ENCODE measurements at places on chromosomes 4 and X.

GRCh38 chr4:56655627-56656345, 25.3 kb downstream of the HOPX start:
- peak; percentile 6 for DNase-seq

DNA sequence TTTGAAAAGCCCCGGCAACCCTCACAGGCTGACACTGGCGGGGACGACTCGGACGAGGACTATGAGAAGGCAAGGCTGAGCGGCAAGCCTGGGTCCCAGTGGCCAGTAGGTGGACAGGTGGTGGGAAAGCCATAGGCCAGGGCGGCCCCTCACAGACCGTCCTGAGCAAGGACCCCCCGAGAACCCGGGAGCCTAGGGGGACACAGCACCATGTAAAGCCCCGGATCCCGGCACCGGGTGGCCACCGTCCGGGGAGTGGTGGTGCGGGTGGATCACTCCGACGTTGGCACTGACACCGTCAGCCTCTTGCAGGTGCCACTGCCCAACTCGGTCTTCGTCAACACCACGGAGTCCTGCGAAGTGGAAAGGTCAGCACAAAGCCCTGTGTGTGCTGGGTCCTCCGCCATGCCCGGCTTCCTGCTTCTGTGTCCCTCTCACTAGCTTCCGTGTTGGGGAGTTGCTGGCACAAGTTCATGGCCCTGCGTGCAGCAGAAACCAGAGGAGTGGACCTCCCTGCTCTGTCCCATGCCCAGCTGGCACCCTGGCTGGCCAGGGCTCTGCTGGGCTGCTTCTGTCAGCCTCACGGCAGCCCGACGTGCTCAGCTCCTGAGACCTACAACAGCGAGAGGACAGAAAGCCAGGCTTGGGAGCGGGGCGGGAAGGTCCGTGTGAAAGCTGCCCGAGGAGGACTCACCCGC, 11.9 kb upstream of the ADD1 start:
- DNase-seq: no peak

- DNase-seq: no peak
Observed at GRCh38 chr4:140044337-140044902, 109.6 kb downstream of the MAML3 start.

DNA sequence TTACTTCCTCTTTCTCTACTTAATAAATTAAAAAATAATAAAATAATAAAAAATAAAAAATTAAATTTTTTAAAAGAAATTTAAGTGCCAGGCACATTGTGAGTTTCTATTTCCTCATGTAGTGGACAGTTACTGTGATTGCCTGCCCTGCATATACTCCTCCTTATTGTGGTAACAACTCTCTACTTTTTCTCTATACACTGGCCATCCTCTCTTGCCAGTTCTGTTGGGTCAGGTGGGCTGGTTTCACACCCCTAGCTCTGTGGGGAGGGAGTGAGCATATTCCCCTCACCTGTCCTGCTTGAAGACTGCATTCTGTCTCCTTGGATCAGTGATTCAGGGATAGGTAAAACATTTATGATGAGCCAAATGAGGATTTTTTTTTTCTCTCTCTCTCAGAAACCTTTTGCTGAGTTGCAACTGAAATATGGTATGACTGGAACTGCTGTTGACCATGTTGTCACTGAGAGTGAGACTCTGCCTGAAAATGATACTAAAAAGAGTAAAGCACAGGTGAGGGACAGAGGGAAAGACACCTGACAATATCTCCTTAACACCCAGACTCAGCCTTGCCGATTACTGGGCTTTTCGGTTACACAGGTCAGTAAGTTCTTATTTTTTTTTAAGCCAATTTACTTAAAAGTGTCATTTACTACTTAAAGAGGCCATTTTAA, 37.2 kb downstream of the CXXC4 start:
- no peak for DNase-seq

GRCh38 chrX:109372716-109373115, 109.2 kb downstream of the GUCY2F start:
- DNase-seq: no peak

- DNase-seq: no peak
Observed at GRCh38 chr4:827209-828081, 1.5 kb upstream of the CPLX1 start.

DNA sequence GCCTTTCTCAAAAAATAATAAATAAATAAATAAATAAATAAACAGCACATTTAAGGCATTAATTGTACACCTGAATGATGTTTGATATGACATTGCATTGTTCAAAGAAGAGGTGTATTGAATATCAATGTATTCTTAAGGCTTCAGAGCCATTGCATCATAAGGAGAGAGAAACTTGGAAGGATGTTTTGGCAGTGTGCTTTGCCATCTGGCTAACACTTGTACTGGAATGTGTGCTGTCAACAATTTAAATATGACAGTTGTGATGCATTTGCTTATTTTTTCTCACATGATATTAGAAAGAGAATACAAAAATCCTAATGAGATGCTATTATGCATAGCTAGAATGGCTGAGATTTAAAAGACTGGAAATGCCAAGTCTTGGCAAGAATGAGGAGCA, 67.8 kb downstream of the FAM133A start:
- DNase-seq: no peak

GRCh38 chrX:154011376-154012335, 8.0 kb downstream of the IRAK1 start:
- DNase-seq: no peak

GRCh38 chr4:83358410-83358809, 23.8 kb upstream of the HPSE start:
- no peak for DNase-seq

GRCh38 chr4:14064984-14065383, 437.5 kb upstream of the BOD1L1 start:
- no peak for DNase-seq

DNA sequence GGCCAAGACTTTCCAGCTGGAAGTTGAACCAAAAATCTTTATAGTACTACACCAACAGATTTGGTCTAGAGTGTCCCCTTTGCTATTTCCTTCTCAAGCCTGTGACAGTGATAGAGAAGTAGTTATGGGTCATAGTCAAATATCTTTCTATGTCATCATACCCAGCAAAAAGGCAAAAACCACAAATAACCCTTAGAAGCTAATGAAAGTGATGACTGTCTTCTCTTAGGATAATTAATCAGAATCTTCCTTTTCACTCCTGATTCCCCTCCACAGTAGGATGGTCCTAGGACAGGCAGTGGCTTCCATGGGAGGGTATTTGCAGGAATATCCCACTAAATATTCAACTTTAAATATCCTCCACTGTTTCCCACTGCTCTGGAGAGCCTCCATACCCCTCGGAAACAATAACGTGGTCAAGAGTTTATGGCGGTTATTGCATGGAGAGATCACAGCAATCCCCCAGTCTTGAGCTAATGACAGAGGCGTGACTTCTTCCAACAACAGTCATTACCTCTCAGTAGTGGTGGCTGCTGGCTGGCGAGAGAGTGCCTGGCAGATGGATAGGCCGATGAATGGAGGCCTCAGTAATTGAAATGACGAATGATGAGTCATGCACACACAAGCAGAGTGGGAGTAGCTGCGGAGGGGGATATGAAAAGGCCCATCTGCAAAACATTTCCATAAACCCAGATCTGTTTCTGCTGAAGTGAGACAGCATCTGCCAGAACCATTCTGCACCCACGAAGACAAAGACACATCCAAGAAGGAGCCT, 154.9 kb downstream of the STK32B start:
- no peak for DNase-seq

GRCh38 chr4:133152330-133152821, 3.3 kb downstream of the PCDH10 start:
- DNase-seq: no peak

GRCh38 chr4:40395166-40395900, 60.2 kb downstream of the CHRNA9 start:
- DNase-seq: no peak

DNA sequence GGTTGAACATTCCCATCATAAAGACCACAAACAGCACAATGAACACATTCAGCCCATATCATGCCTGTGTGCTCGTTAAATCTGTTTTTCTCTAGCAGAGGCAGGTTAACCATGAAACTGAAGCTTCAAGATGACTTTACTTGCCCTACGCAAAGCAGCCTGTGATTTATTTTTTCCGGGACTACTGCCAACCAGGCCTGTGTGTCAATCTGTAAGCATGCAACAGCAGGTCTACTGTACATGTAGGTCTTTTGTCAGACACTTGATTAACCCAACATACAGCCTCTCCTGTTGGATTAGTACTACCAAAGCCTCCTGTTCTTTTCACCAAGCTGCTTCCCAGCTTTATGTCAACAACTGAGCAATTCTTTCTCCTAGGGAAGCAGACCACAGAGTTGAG, 85.5 kb upstream of the ACSL1 start:
- DNase-seq: no peak

DNA sequence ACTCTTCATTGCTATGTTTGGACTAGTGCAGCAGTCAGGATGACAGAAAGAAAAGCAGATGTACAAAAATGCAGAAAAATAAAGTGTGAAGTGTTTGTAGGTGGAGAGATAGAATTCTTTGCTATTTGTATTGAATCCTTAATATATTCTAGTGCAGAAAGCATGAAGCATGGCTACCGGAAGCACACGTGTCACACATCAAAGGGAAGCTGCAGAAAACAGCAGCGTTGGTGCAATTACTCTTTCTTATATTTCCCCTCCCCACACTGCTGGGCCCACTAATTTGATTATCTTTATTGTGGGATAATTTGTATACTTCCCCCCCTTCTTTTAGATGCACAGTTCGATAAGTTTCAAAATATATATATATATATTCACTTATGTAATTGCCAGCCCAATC, 35.9 kb upstream of the TAPT1 start:
- no peak for DNase-seq

DNA sequence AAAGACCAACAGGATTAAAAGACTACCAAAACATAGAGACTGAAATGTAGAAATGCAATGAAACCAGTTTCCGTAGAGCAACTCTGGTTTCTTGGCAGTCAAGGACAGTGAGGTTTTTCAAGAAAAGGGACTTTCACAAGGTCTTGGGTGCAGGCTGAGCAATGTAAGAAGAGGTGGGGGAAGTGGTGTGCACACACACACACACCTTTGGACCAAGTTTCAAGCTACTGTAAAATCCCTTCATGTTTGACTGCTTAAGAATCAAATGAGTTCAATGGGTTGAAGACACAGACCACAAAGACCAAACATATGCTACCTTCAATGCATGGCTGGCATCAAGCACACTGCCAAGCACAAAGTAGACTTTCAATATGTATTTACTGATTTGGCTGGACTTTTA, 17.8 kb upstream of the MCF2 start:
- DNase-seq: no peak

GRCh38 chr4:112604589-112604988, 32.1 kb downstream of the ZGRF1 start:
- no peak for DNase-seq

GRCh38 chr4:176236946-176237345, 32.1 kb downstream of the ASB5 start:
- DNase-seq: no peak

GRCh38 chr4:137668885-137669545, 136.7 kb upstream of the PCDH18 start:
- no peak for DNase-seq

DNA sequence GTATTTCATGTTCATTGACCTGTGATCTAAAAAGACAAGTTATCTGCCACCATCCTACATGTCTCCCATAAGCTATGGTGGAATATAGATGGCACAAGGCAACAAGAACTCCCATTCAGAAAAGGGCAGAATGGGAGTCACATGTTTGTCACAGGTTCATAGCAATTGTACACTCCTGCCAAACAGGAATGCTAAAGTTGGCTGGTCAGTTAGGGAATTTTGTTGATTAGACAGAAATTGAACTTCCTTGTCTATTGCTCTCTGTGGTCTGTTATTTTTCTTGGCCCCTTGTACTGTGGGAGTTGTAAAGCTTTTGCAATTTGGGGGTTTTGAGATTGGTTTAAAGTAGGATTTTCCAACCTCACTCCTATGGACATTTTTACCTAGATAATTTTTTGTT, 101.7 kb upstream of the SOD3 start:
- no peak for DNase-seq

DNA sequence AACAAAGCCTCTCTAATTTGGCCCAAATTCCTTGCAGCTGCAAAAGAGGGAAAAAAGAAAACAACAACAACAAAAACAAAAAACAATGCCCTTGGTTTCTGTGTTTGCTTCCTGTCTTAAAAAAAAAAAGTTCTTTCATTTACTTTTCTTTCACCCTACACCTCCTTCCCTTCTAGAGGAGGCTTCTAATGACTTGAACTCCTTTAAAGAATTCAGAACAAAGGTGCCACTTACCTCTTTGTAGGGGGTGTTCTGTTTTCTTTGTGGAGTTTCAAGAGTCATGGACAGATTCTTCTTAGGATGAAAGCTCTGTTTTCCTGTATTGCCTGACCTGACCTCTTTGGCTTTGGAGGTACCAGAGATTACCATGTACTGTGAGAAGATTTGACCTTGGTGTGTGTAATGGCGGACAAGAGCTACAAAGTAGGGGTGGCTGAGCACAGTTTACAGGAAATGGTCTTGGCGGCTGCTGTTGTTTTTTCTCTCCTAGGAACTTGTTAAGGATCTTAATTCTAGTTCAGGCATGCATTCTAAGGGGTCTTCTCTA, 72.4 kb upstream of the S100G start:
- DNase-seq: no peak

GRCh38 chrX:148534291-148534690, 33.9 kb downstream of the AFF2 start:
- DNase-seq: no peak

DNA sequence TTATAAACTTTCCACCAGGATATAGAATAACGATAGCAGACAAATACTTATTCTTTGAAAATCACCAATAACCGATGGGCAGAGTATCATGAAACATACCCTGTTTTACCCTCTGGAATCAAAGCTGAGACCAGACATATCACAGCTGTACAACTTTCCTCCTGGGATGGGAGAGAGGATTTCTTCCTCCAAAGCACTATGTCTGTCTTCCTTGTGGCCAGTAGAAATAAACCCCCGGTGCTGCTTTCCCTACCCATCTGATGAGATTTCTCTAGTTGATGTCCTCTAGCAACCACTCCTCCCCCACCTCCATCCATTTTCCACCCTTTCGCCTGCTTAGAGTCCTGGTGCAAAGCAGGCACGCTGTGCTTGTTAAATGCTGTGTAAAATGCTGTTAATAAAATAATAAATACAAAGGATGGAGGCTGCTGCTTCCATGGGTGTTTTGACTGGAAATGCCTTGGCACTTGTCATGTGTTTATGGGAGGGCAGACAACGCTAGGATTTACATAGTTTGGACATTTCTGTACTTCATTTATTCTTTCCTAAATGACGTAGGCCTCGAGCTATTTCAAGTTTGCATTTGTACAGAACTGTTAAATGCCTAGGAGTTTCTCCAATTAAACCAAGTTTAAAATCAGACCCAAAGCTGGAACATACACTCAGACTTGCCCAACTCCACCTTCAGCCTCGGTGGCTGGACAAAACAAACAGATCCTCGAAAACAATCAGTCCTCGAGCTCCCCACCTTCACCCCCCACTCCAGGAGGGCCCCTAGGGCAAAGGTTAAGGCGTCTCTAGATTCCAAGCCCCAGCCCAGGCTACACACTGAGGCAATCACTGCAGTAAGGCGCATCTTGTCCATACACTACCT, 10.1 kb downstream of the BCOR start:
- no peak for DNase-seq

DNA sequence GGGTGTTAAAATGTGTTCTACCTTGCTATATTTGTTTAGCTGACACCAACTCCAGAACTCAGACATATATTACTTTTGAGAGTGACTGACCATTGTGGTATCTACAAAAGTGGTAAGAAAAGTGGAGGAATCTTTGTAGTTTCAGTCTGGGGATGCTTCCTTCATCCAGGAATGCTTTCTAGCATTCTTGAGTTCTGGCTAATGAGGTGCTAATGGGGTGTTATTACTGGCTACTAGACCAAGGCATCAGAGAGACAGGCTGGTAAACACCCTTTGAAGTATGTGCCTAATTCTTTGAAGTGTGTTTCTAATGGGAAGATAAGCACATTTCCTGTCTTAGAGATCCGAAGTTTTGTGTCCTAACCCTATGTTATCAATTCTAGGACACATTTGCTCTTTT, 310.4 kb downstream of the SPRY1 start:
- no peak for DNase-seq

Data from stimulated activated CD8-positive, alpha-beta memory T cell treated with anti-CD3 and anti-CD28 coated beads, Interleukin-15, amount 100 ng/mL, for 24 hours (primary cell).